Mammary epithelial cell (primary cell): ENCODE measurements at places on chromosomes 11 and 22. TPM values are rescaled to one million over a fixed set of nuclear protein-coding genes. Genes with fewer than 3 reads are reported as not detected.

INSC gene
- 1.6 and 2.0 TPM in 2 replicates for total RNA-seq

CSF2RB gene
- total RNA-seq = not detected

TESMIN gene
- 10.7 and 15.4 TPM in 2 replicates for total RNA-seq

HEPHL1 gene
- total RNA-seq = 6.2 TPM

FIBIN gene
- 3.4 and 13.5 TPM in 2 replicates for total RNA-seq

CDC45 gene
- 14.5 and 31.1 TPM in 2 replicates for total RNA-seq

MAPK8IP1 gene
- 6.7 TPM for total RNA-seq

RFPL2 gene
- total RNA-seq = not detected in 2 replicates

PATZ1 gene
- total RNA-seq = 7.2 and 7.9 TPM in 2 replicates

NELL1 gene
- total RNA-seq = not detected
